ENCODE measurements at places on chromosomes 5 and 9.

DNA sequence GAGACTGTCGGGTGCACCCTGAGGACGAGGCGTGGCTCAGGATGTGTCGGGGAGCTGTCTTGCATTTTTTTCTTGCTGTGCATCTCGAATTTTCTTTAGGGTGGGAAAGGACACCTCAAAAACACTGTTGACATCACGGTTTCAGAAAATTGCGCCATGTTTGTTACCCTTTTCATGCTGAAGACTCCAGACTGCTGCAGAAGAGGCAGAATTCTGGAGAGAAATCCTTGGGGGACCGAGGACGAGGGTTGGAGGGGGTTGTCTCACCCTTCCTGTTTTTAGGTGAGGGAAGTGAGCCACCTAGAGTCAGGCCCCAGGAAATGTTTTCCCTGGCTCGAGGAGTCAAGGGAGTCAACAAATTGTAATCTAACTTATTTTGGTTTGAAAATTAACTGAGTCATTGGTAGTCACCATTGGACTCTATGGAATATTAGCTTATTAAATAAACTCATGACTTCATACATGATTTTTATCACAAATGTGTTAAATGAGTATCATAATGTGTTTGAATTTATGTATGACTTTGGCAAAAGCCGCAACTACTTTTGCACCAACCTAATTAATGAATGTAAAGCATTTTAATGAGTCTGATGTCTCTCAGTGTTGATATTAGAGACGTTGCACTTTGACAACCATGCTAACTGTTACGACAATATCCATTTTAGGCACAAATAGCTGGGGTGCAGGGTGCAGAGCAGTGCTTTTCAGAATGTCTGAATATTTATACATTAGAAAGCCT, 724 bp upstream of the LYSMD3 start:
- peak; percentile 78 for DNase-seq

DNA sequence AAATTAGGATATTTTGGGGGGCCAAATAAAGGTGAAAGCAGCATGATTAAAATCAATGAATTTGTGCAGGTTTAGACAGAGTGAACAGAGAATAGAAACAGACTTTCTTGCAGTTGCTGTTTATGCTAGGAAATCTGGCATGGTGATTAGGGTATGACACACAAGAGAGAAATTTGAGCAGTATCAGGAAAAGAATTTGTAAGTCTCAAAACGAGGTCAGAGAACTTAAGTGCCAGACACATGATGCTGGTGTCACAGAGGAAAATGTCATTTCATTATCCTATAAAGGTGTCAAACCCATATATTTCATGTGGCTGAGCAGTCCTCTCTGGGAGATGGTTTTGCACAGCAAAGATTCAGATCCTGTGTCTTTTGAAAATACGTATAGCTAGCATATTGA, 15.7 kb downstream of the LVRN start:
- peak; percentile 71 for DNase-seq

- no peak for DNase-seq
Observed at GRCh38 chr5:154278908-154279307, 88.4 kb downstream of the GALNT10 start.

- no peak for DNase-seq
Observed at GRCh38 chr5:14501353-14502293, 80.0 kb upstream of the OTULINL start.

Measured in AG08396 (cell line).